ENCODE measurements at places on chromosomes 2 and 18. TPM values are rescaled to one million over a fixed set of nuclear protein-coding genes. Genes with fewer than 3 reads are reported as not detected.

DNA sequence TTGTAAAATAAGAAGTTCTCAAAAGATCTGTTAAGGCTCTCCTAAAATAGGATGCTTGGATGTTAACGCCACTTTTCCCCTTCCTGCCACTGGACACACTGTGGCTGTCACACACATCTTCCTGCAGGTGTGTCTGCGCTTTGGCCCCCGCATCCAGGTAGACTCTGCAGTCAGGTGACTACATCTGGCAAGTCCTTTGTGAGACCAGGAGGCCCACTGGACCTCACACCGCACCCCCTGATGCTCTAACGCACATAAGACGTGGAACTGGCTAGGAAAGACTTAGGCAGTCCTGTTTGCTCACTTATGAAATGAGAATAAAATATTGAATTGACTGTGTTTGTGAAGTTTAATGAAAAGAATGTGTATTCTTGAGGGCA is 67.6 kb upstream of the PXDN start:
- no peak for DNase-seq

DNA sequence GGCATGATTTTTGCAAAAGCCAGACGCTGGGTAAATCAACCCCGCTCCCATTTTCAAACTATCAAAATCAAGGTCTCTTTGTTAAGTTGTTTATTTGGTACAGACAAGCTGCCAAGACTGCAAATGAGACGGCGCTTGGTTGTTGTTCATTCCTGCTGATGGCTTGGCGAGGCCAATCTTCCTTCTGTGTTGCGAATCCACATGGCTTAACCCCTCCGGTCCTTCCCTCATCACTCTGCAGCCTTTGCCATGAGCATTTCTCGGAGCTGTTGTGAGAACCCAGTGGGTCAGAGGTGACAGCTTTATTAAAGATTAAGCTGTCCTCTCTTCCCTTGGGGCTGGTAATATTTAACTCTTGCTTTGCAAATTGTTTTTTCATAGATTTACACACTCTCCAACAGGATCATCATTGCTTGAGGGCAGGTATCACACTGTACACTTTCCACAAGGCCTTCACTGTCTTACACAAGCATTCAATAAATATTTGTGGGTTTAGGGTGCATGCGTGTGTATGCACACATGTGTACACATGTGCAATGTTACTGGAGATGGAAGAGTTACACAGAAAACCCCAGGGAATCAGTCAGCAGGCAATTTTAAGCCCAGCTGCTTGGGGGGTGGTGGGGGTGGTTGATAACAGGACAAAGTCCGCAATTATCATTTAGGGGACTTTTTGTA is 27.8 kb upstream of the KCNF1 start:
- no peak for DNase-seq

GRCh38 chr2:63000801-63001200 is 49.8 kb upstream of the OTX1 start:
- DNase-seq = peak; percentile 20

DNA sequence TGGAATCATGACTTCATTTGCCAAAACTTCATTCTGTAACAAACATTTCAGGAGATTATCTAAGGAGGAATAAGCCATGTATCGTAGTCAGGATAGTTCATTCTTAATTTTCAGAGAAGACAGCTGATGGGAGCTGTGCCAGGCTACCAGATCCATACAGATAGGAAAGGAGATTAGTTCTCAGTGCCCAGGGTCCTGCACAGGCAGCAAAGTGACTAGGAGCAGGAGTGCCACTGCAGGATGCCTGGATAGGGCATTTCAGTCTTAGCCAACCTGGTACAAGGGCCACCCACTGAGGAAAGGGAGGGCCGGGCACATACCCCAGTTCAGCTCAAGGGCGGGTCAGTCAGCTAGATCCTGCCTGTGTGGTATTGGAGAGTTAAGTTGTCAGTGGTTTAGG is 6.7 kb upstream of the OSR1 start:
- no peak for DNase-seq

- no peak for DNase-seq
These were observed 196.1 kb upstream of the ID2 start for GRCh38 chr2:8485736-8486135.

DNA sequence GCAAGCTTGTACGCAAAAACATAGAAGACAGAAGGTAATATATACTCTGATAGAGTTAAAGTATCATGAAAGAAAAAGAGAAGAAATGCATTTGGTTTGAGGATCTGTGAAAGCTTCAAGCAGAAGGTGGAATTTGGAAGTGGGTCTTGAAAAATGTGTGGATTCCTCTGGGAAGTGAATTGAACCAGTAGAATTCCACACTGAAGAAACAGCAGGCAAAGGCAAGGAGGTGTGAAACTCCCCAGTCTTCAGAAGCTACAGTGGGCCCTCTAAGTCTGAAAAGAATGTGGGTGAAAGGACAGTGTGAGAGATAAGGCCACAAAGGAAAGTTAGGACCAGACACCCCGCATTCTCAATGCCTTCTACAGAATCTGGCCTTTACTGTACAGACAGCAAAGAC is 25.6 kb downstream of the COBLL1 start:
- no peak for DNase-seq

DNA sequence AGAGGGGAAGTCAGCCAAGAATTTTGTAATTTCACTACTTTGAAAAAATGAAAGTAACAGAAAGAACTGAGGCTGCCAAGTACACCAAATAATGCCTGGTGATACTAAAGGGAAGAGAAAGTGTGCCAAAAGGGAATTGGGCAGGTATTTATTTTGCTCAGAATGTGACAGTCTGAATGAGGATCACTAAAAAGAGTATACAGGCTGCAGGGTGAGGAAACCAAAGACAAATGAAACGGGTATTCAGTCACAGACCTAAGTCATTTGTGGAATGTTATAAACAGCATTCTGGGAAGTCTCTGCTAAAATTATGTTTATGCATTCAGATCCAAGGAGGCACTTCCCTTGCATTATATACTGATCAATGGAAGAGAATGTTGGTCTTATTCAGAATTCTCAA is 418.6 kb upstream of the SLC39A10 start:
- no peak for DNase-seq

GRCh38 chr2:8636721-8637636 is 44.9 kb upstream of the ID2 start:
- DNase-seq = peak; percentile 45

DNA sequence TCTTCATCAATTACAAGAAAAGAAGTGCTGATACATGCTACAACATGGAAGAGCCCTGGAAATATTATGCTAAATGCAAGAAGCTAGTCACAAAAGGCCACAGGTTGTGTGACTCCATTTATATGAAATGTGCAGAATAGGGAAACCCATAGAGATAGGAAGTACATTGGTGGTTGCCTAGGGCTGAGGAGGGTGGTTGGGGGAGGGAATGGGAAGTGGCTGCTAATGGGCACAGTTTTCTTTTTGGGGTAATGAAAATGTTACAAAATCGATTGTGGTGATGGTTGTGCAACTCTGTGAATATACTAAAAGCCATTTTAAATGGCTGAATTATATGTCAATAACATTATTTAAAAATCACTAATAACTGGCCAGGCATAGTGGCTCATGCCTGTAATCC is 24.3 kb upstream of the RESP18 start:
- DNase-seq = no peak

DNA sequence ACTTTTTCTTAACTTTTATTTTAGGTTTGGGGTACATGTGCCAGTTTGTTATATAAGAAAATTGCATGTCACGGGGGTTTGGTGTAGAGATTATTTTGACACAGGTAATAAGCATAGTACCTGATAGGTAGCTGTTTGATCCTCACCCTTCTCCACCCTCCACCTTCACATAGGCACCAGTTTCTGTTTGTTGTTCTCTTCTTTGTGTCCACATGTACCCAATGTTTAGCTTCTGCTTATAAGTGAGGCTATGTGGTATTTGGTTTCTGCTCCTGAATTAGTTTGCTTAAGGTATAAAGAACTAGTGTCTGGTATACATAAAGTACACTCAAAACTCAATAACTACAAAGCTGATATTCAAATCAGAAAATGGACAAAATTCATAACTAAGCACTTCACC is 654.6 kb upstream of the LINC00305 start:
- DNase-seq = no peak

GRCh38 chr2:220747736-220748135 is 824.4 kb downstream of the EPHA4 start:
- DNase-seq = no peak

GRCh38 chr2:8456151-8457091 is 225.4 kb upstream of the ID2 start:
- no peak for DNase-seq

GRCh38 chr2:193627187-193627926 is 1432.6 kb upstream of the TMEFF2 start:
- no peak for DNase-seq

- no peak for DNase-seq
These were observed 42.0 kb upstream of the HS6ST1 start for GRCh38 chr2:128360711-128361110.

DNA sequence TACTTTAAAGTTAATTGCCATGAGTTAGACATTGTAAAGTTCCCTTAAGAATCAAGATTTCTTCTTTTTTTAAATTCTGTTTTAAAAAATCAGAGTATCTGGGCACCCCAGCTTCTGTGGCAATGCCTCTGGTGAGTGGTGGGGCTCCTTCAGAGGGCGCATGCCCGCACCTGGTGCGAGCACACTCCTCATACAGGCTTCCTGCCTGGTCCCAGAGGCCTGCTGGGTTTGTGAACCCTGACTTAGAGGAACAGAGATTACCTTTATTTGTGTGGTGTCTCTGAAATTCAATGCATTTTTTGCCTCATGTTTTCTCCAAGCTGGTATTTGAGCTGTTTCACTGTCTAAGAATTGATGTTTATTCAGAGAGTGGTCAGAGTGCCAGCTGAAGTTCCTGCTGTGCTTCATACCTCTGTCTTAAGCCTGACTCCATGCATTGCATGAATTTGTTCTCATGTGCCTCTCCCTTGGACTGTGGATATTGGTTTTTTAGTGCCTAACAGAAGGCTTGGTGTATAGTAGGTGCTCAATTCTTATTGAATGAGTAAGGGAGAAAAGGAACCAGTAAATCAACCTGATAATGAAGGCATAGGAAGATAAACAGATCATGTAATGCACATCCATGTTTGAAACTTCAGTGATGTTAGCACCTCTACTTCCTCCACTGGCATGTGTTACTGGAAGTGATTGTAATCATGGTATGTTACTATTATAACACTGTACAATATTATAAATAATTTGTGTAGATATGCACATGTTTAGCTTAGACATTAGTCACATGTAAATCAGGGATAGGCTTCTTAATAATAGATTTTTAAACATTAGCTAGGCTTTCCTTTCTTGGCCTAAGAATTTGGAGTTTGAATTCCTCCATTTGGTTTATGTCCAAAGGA is 29.0 kb downstream of the PHLPP1 start:
- DNase-seq = no peak

- no peak for DNase-seq
These were observed at the start of gene GKN2 for GRCh38 chr2:68952887-68953521. Gene GKN2, minus strand, starts transcription at chr2:68952893. Its CDS starts 32 bp downstream, at chr2:68952861.

DNA sequence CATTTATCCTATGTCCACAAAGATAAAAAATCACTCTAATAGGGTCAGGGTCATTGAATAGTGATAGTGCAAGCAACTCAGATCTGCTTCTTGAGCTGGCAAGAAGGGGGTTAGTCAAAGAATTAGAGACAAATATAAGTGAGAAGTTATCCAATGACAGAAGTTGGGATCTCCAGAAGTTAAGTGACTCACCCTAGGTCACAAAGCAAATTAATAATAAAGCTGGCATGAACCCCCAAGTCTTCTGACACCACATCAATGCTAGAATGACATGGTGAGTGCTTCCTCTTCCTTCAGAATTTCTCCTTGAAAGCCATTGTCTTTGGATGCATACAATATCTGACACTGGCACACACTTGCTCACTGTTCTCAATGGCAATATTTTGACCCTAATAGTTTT is 343.5 kb downstream of the RIT2 start:
- DNase-seq = no peak

- no peak for DNase-seq
These were observed 45.8 kb upstream of the HAAO start for GRCh38 chr2:42838133-42838532.

GRCh38 chr2:202639231-202639630 is 4.5 kb downstream of the FAM117B start:
- no peak for DNase-seq

DNA sequence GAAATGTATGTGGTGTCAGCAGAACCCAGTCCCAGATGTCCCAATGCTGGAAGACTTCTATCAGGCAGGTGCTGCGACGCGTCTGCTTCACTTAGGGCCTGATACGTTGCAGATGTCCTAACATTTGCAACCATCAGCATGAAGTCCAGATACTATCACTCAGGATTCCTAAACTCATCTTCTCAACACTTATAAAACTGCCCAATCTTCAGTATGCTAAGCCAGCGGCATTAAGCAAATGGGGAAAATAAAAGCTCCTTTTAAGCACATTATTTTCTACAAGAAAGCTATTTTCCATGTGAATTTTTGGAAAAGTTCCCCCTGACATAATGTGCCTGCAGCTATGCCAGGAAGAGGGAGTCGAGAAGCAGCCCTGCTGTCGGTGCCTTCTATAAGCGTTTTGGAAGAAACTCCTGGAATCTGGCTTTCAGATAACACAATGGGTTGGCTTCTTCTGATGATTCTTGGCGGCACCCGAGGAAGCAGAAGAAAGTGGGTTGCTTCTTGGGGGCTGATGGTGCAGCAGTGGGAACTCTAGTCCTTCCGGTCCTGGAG is 60.7 kb upstream of the ITGA6 start:
- DNase-seq = no peak

GRCh38 chr2:116935097-116935814 is 879.2 kb upstream of the DDX18 start:
- no peak for DNase-seq

DNA sequence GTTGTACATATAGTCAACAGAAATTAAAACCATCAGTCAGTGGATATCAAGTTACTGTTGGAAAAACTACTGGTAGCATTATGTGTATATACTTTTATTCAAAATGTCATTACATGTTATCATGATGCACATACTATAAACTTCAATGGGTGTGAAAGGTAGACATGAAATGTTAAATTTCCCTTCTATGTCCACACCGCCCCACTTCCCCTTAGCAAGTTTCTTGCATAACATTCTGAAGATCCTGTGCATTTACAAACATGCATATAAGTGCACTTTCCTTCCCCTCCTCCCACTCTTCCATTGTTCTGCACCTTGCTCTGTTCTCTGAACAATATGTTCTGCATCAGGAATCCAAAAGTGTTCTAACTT is 16.6 kb upstream of the HK2 start:
- no peak for DNase-seq

The DUSP28 gene
- 0.26 TPM for total RNA-seq

The B3GNT2 gene
- total RNA-seq = 15.9 TPM

The UGT1A10 gene
- total RNA-seq = not detected

The HTR2B gene
- total RNA-seq = 2.9 TPM

The CD8B2 gene
- total RNA-seq = not detected

The UGT1A3 gene
- total RNA-seq = not detected

The CFAP221 gene
- 0.51 TPM for total RNA-seq

The STAT1 gene
- total RNA-seq = 38.5 TPM

The ADGRF3 gene
- total RNA-seq = 0.21 TPM

The GCG gene
- total RNA-seq = not detected

The DOCK10 gene
- 6.7 TPM for total RNA-seq

The BCL2 gene
- total RNA-seq = 61.1 TPM

The KIAA2012 gene
- total RNA-seq = 0.26 TPM

The PMAIP1 gene
- 3.1 TPM for total RNA-seq

The ABCA12 gene
- not detected for total RNA-seq

The PLA2R1 gene
- 24.1 TPM for total RNA-seq

The CNGA3 gene
- not detected for total RNA-seq

All from uterus (tissue), 4 donors.